T1000 (cell line): ENCODE measurements at places on chromosomes 7 and 10.

DNA sequence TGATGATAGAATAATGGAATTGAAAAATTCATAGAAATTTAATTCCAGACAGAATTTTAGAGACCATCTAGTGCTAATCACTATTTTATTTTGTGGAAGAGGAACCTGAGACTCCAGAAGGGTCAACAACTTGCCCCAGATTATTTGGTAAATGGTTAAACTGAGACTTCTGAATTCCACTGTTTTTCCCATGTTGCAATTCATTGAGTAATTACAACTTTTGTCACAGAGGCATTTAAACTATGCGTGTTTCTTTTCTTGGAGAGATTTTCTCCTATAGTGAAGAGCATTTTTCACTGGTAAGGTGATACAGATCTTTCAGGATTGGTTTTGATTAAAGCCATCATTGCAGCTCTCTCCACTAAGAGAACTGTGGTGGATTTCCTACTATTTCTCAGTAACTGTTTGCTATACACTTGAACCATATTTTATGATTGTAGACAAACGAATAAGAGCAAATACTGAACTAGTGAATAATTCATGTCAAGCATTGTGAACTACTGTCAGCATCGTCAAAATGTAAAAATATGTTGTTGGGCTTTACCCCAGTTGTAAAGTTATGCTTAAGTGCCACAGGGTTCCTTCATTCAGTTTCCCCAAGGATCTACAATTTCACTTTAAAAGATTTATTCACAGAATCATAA lies 26.5 kb downstream of the LRGUK start:
- no peak for DNase-seq

DNA sequence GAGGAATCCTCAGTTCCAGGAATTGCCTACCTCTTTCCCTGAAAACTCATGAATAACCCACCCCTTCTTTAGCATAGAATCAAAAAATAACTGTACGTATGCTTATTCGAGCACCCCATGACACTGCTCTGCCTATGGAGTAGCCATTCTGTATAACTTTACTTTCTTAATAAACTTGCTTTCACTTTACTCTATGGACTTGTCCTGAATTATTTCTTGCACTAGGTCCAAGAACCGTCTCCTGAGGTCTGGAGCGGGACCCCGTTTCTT lies 11.1 kb downstream of the CCL24 start:
- no peak for DNase-seq

DNA sequence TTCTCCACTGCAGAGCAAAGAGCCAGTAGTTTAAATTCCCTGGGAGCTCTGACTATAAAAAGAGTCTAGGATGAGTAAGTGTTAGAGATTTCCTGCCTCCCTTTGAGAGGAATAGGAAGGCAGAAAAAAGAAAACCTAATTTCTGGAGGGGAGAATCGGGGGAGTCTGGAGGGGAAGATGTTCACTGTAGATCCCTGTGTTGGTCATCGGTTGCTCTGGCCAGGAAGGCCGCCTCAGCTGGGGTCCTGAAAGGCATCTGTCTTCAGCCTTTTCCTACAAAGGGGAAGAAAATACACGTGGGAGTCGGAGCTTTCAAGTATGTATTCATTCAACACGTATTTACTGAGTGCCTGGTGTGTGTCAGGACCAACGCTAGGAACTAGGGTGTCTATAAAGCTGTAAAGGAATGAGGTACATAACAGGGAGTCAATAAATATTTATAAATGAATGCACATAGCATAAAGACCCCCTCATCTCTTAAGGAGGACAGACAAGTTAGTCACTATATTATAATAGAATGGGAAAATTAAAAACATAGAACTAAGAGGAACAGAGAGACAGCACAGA lies 101.1 kb downstream of the ICA1 start:
- no peak for DNase-seq

DNA sequence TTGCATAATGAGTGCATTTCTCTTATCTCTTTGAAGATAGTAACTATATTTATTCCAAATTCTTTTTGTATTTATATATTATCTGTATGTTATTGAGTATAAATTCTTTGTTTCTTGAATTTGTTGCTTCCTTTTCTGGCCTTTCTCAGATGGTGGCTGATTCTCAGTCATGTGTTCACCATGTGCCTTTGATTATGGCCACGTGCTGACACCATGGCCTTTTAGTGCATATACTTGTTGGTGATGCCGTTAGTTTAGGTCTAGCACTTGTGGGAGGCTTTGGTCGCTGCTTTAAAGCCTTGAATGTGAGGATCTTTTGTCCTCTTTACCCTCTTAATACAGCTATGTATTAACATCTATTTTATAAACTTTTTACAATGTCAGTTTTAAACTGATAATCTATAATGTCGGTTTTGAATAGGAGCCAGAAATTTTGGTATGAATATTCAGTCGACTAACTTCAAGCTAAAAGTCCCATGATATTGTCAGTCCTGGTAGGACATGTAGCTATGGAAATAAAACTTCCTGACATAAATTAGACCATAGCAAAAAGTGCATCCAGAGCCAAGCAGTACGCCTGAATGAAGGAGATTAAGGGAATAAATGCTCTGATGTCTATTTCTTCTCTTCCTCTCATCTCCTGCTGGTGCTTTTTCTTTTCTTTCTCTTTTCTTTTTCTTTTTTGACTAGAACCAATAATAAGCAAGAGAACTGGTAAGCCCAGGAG lies 130.3 kb downstream of the GNAI1 start:
- no peak for DNase-seq

GRCh38 chr7:3598854-3599253 lies 297.8 kb downstream of the SDK1 start:
- DNase-seq: no peak

DNA sequence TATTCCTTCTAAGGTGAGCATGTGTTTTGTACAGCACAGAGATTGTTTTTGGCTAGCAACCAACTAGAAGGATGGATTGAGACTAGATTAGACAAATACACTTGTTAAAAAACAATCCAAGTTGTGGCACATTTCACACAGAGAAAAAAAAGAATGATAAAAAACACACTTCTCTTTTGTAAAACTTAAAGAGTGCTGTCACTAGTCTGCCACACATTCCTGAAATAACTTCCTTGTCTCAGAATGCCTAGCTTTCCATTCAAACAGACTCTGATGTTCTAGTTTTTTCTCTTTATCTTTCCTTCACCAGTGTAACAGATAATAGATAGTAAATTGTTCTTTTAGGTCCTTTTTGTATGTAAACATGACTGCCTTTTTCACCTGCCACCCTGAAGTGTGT lies 11.4 kb downstream of the DLD start:
- DNase-seq: no peak
